ENCODE measurements at places on chromosomes 13 and 19. TPM values are rescaled to one million over a fixed set of nuclear protein-coding genes. Genes with fewer than 3 reads are reported as not detected.
A peak's percentile ranks its signal among the peaks of the same experiment; 100 is the strongest.

GRCh38 chr19:10852098-10852800, 4.0 kb downstream of the C19orf38 start:
- peak; percentile 76 for DNase-seq

DNA sequence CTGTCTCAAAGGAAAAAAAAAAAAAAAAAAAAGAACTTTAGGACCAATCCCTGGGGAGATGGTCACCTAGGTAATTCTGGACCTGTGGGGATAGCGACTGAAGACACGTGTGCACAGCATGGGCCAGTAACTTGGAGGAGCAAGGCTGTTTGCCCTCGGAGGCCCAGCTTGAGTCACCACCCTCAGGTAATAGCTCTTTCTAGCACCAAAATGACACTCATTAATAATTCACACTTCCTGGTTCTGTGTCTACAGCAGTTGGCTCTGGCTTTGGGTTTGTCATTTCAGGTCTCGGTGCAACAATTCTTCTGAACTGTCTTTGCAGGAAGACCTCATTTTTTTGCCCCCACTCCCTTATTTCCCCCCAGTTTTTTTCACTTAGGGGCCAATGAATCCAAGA, 3.9 kb upstream of the ATP11A start:
- no peak for DNase-seq

Gene PROZ
- total RNA-seq: not detected

Gene PIH1D1
- total RNA-seq: 68.0 TPM

DNA sequence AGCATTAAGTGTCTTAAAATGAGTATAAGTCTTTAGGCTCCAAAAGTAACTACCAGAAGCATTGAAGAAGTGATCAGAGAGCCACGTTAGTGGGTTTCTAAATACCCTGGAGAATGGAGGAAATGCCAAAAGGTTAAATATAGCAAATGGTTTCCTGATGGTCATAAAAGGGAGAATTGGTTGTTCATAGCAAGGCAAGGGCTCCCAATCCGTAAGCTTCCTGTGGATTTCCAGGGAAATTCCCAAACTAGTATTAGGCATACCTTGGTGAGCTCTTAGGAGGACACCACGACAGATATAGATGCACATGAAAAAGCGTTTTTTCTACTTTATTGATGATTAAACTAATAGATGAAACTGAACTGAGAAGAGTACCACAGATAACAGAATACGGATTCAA, 410.9 kb downstream of the FOXO1 start:
- no peak for DNase-seq

Gene LPAR2
- total RNA-seq: 1.8 TPM

Gene LMTK3
- total RNA-seq: not detected

GRCh38 chr19:40174092-40174491, 17.1 kb upstream of the MAP3K10 start:
- no peak for DNase-seq

Gene ZNF90
- 3.0 TPM for total RNA-seq

GRCh38 chr19:49398931-49399330, 10.9 kb downstream of the KASH5 start:
- no peak for DNase-seq

DNA sequence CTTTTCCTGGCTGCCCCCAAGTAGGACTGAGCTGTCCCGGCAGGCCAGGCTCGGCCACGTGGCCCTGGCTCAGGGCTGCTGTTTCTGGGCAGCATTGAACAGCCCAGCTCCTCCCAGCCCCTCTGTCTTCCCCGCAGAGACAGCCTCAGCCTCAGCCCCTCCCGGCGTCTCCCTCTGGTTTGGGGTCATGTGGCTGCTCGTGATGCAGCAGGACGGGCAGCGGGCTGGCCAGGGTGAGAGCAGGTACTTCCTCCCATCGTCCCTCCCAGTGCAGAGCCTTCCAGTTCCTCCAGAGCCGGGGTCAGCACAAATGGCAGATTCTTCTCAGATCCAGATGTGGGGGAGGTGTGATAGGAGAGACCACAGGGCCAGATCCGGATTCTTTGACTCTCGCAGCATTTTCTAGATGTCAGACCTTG, 114.6 kb downstream of the KDM4B start:
- DNase-seq: peak; percentile 21
